ENCODE measurements at places on chromosomes 7 and 10.

- DNase-seq: no peak
Observed at GRCh38 chr7:134444961-134445315, 14.0 kb downstream of the AKR1B1 start.

- no peak for DNase-seq
Observed at GRCh38 chr10:106680061-106680460, 484.4 kb downstream of the SORCS1 start.

- no peak for DNase-seq
Observed at GRCh38 chr7:8126601-8127167, 135.3 kb downstream of the ICA1 start.

GRCh38 chr7:5450549-5451327 is 27.1 kb upstream of the TNRC18 start:
- DNase-seq: peak; percentile 83

DNA sequence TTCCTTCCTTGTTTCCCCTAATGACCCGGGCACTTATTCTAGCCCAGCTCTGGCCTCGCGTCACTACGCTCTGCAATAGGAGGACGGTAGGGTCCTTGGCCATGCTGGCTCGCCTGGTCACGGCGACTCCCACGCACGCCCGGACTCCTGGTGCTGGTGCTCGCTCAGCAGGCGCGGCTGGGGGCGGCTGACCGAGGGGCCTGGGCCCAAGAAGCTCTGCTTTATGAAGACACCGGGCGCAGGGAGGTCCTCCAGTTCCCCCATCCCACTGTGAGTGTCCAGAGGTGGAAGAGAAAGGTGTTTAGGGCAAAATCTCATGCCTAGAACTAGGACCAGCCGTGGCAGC is 54.2 kb upstream of the ZNF32 start:
- DNase-seq: no peak

DNA sequence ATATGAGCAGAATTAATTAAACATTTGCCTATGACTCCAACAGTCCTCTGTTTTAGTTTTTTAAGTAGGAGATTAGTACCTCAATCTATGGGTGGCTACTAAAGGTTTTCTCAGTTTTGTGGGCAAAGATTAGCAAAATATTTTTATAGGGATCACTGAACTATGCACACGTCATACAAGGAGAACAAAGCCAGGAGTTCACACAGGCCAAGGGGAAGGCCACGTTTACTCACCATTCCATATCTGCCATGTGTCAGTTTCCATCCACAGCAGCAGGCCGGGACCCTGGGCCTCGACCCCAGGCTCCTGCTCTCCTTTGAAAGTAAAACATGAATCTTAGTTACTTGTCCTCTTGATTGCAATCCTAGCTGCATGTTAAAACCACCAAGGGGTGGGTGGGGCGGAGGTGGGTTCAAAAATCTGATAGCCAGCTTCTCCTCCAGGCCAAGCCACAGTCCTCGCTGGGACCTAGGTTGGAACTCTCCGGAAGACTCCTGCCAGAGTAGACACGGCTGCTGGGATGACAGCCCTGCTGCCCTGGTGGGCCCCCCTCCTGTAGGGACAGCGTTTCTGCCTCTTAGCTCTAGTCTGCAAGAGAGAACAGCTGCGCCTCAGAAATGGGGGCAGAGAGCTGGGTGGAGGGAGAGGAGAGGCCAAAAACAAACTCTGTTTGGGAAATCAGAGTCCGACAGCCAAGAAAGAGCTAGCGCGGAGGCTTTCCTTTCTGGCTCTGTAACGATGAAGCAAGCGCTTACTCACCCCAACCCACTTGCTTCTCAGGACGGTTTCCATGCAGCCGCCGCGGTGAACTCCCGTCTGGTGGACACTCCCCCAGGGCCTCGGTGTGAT is 35.6 kb downstream of the PITRM1 start:
- peak; percentile 90 for DNase-seq

GRCh38 chr10:104234934-104235333 is 2.8 kb upstream of the CFAP43 start:
- no peak for DNase-seq

GRCh38 chr10:13139150-13139549 is 22.2 kb upstream of the MCM10 start:
- DNase-seq: no peak

DNA sequence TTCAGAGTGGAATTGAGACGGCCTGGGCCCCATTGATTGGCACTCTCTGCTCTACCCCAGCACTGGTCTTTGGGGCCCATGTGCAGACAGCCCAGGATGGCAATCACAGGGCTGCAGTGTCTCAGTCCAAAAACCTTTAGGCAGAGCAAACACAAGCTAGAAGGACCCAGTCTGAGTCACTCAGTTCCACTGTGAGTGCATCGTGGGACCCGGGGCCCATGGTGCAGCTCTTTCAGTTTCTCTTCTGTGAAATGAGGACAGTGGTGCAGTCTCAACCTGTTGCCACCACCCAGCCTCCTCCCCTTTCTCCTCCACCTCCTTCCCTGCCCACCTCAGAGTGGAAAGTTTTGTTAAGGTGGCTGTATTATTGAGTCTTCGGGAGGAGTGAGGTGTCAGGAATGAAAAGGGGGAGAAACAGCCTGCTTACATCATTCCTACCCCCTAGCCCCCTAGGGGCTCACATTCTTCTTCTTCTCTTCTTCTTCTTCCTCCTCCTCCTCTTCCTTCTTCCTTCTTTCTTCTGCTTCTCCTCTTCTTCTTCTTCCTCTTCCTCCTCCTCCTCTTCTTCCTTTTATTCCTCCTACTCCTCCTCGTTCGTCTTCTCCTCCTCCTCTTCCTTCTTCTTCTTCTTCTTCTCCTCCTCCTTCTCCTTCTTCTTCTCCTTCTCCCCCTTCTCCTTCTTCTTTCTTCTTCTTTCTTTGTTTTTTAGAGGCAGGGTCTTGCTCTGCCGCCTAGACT is 19.5 kb upstream of the CARD11 start:
- DNase-seq: no peak

DNA sequence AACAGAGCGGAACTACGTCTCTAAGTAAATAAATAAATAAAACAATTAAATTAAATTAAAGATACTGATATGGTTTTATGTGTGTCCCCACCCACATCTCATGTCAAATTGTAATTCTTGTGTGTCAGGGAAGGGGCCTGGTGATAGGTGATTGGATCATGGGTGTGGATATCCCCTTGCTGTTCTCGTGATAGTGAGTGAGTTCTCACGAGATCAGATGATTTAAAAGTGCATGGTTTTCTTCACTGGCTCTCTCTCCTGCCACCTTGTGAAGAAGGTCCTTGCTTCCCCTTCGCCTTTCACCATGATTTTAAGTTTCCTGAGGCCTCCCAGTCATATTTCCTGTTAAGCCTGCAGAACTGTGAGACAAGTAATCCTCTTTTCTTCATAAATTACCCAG is 29.0 kb upstream of the OGDHL start:
- DNase-seq: no peak

GRCh38 chr10:78648256-78648860 is 420.4 kb upstream of the ZMIZ1 start:
- DNase-seq: no peak

DNA sequence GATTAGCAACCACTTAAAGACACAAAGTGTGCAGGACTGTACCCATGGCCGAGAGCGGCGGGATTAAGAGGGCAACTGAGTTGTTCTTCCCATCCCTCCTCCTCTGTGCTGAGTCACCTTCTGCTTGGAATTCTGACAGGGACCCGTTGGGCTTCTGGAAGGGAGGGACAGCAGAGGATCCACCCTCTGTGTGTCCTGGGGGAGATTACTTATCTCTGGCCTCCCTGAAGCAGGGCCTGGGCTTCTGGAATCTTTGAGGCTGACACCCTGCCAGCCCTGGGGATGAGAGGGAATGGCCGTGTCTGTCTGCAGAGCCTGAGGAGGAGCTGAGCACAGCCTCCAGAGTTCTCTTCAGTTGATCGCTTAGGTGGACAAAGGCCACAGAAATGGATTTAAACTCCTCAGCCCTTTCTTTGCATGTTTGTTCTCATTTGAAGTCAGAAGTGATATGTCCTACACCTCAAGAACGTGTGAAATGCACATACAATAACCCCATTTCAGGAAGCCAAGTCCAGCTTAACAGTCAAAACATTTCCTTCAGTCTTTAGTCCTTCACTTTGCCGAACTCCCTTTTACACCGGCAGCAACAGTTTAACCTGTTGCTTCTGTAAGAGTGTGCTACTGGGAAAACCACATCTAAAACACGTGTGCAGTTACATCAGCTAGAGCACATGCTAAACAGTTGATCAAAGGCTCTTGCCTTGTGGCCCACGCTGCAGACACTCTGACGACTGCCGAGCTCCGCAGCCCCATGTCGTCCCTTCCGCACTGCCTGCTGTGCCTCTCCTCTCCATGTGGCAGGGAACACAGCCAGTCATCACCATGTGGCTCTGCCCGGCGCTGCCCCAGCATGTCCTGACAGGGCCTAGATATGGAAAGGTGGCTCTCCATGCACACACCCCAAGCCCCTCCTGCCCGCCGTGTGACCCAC is 55.7 kb downstream of the IKZF1 start:
- DNase-seq: no peak

GRCh38 chr7:125561006-125561405 is 631.4 kb upstream of the POT1 start:
- no peak for DNase-seq

- DNase-seq: no peak
Observed at GRCh38 chr7:102883098-102883860, 29.5 kb upstream of the LRRC17 start.

- DNase-seq: no peak
Observed at GRCh38 chr7:18212308-18212707, 184.7 kb upstream of the PRPS1L1 start.

DNA sequence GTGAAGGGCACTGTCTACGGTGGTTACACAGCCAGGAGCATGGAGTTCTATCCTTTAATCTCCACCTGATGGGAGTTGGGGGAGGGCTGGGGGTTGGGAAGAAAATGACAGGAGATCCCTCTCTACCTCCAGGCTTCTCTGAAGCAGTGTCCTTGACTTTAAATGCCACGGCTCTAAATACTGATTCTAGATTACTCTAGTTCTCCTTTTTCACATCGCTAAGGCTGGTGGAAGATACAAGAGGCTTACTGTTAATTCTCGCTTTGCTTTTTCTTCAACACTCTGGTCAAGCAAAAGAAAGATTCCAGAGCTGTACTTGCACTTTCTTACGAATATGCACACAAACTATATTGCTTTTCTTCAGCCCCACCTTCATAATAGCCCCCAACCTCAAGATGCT is 30.5 kb downstream of the ARL3 start:
- DNase-seq: no peak

- no peak for DNase-seq
Observed at GRCh38 chr7:122300956-122301833, 3.4 kb downstream of the FEZF1 start.

- peak; percentile 25 for DNase-seq
Observed at GRCh38 chr10:110857265-110858171, 14.2 kb upstream of the PDCD4 start.

GRCh38 chr7:122136078-122136477 is 8.0 kb downstream of the AASS start:
- no peak for DNase-seq

DNA sequence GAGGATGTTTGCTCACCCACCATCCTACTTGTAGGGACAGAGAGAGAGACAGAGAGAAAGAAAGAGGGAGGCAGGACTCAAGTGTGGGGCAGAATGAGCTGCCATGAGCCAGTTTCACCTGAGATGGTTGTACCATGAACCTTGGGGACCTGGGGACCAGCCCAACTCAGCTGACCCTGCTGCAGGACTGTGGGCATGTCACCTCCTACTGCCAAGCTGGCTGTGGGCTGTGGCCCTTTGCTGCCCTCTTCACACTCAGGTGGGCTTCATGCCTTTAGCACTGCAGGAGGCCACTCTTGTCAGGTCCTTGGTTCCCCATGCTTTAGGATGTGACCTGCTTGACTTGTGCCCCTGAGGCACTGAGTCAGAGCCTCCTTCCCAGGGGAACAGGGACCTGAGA is 108.2 kb upstream of the PCBD1 start:
- no peak for DNase-seq

DNA sequence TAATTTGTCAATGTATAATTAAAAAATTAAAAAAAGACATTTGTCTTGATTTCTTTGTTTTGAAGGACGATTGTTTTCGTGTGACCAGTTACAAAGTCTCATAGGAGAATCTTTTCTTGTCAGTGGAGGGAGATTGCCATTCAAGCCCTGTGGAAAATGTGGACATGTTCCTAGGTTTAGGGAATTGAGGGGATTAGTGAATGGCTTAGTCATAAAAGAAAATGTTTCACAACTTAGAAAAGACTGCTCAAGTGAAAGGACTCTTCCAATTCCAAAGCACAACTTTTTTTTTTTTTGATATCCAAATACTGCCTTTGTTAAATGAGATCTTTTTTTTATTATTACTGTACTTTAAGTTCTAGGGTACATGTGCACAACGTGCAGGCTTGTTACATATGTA is 140.7 kb upstream of the HABP2 start:
- no peak for DNase-seq

DNA sequence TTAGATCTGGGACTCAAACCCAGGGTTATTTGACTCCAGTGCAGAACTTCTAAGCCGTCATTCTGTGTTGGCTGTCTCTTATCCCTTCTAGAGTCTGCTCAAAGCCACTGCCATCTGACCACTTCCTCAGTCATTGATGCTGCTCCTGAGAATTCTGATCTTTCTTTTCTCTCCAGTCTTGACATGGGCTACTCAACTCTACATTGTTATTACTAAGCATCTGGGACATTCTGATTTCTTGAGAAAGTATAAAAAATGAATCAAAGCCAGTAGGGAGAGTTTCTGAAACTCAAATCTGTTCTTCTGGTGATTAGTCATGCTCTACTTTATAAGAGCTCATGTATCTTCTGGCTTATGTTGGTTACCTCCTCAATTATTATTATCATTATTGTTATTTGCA is 48.7 kb downstream of the ANK3 start:
- no peak for DNase-seq

GRCh38 chr10:90741926-90742565 is 115.8 kb downstream of the HTR7 start:
- no peak for DNase-seq

DNA sequence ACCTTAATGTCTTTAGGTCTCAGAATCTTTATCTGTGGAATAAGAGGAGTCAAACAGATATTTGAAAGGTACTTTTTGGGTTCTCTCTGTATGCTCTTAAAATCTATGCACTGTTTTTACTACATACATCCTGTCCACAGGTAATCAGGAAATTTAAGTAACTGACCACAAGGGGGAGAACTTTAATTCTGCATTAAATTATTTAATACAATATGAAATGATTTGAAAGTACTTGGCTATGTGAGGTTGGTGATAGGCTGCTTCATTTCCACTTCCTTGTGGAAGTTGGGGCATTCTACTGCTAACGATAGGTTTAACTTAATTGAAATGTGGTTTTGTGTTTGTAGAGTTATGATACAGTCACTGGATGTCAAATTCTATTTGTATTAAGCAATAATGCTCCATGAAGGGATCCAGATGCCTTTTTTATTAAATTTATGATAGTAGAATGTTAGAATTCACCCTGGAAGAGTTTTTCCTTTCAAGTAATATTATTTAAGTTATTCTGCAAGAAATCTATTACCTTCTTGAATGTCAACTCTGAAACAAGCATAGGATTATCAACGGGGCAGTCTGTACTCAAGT is 6.0 kb downstream of the TEX47 start:
- no peak for DNase-seq
